ENCODE measurements at places on chromosomes 5 and 9.

DNA sequence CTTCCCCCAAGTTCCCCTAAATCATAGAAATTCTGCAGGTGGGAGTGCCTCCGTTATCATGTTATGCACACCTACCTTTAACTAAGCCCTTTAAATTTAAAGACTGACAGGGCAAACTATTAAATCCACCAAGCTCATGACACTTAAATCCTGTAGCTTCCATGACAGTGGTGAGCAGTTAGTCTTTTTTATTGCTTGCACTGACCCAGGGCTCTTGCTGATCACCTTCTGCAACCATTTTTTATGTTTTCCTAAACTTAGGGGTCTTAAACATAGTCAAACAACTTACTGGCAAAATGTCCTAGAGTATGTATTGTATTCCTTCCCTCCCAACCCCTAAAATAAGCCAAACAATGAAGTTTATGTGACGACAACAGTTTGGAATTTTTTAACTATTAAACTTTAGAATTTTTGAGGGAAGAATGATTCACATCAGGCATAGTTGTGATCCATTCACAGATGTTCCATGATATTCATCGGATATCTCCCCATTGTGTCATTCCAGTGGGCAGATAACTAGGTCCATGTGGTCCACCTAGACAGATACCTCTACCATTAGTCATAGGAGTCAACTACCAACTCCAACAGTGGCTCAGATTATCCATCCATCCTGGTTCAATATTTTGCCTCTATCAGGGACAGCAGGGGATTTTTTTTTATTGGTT, 283.1 kb downstream of the ADAMTS6 start:
- DNase-seq, result no peak

- no peak for DNase-seq
Observed at GRCh38 chr9:101480386-101480785, 44.8 kb upstream of the ALDOB start.

DNA sequence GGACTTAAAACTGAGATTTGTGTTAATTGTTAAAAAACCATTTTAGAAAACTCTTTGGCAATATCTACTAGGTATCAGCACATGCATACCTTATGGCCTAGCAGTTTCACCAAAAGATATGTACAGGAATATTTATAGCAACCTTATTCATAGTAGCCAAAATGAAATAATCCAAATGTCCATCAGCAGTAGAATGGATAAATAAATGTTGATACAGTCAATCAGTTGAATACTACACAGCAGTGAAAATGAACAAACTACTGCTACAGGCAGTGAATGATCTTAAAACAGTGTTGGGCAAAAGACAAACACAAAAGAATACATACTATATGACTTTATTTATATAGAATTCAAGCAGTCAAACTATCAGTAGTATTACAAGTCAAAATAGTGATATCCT, 16.4 kb downstream of the RFESD start:
- no peak for DNase-seq

- DNase-seq, result no peak
Observed at GRCh38 chr9:33161589-33162132, 5.5 kb downstream of the B4GALT1 start.

GRCh38 chr9:27665136-27665535, 91.9 kb upstream of the C9orf72 start:
- DNase-seq, result no peak

DNA sequence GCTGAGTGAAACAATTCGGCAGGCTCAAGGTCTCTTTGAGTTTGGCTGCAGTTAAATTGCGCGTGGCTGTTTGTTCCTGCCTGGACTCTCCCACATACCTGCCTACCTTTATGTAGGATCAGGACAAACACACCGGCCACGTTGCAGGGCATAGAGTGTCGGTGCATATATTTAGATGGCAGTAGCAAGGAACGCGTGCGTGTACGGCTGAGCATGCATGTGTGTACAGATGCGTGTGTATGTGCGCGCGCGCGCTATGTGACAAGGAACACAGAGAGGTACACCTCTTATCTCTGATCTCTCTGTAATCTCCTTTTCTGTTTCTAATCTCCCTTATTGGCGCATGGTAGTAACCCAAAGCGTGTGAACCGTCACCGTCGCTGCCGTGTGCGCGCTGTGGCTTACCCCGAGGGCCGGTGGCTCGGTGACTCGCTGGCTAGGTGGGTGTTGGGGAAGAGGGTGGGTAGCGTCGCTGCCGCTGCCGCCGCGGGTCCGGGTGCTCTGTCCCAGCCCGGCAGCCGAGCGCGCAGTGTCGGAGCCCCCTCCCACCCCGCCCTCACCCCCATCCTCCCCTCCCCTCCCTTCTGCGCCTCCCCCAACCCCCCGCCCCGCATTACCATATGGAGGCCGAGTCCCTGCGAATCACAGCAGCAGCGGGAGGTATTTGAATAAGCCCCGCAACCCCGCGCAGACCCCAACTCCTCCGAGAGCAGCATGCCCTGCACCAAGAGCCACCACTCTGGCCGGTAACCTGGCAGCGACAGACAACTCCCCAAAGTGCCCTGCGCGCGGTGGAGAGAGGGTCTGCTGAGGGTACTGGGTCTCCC, 204.8 kb downstream of the MEF2C start:
- DNase-seq, result no peak

- no peak for DNase-seq
Observed at GRCh38 chr5:34775886-34776285, 63.1 kb upstream of the TTC23L start.

DNA sequence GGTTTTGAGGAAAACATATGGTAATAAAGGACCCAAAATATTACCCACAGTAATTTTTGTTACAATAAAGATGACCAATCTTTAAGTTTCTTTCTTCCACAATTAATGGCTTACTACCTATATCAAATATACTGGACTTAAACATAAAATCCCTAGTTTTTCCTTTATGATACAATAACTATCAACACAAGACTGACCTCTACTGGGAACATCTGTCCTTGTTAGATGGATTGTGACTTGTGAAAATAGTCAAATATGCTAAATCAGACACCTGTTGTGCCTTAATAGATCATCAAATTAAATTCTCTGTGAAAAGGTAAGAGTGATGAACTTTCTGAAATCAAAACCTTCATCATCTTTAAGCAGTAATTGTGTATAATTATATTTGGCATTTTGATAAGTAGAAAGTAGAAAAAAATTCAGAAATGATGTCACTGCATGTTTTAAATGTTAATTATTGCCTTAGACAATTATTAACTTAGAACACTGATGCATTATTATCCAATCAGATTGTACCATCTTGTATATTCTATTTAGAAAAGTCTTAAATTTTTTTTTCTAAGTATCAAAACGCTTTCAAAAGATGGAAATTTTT, 113.6 kb downstream of the DEPDC1B start:
- no peak for DNase-seq

- no peak for DNase-seq
Observed at GRCh38 chr5:149679876-149680809, 50.0 kb upstream of the PPARGC1B start.

DNA sequence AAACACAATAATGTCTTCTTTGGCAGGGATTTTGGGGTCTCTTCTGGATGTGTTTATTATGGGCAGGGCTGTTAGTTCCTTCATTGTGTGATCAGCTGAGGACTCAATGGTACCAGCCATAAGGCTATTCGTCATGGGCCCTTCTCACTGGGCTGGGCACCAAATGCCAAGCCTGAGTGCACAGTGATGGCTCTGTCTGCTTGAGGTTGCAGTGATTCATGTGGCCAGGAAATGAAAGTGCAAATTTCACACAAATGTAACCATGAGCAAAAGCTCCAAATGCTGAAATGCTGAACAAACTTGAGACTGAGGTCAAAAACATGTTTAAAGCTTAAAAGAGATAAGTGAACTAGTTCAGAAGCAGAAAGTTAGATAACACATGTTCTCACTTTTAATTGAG, 191.0 kb downstream of the TARS1 start:
- DNase-seq, result no peak

- no peak for DNase-seq
Observed at GRCh38 chr5:83422284-83422683, 49.3 kb upstream of the VCAN start.

DNA sequence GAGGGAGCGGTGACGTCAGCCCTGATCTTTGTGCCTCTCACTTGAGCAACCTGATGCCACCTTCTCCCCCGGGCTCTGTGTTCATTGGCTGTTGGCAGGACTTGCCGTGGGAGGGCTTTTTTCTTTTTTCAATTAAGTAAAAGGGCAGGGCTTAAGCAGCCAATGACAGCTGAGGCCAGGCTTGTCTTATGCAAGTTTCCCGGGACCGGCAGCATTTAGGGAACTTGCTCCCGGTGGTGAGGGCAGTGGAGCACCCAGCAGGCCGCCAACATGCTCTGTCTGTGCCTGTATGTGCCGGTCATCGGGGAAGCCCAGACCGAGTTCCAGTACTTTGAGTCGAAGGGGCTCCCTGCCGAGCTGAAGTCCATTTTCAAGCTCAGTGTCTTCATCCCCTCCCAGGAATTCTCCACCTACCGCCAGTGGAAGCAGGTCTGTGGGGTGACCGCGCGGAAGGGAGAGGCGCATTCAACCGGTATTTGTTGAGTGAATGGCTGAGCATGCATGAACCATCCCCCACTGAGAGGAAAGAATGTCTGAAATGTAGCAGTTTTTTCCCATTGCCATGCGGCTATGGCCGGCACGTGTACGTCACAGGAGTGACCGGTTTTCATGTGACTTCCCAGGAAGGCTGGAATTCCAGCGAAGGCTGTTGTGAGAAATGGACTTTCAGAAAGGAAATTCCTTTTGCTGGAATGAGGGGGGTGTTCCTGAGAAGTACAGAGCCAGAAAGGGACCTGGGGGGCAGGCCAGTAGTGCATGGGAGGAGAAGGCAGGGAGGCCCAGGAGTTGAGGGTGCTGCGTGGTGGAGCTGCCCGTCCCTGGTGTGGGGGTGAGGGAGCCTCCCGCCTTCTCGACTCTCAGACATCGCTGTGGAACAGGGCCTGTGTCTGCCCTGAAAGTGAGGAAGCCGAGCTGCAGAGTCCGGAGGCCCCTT, 29.0 kb downstream of the PTGES2 start:
- DNase-seq, result peak; percentile 69

DNA sequence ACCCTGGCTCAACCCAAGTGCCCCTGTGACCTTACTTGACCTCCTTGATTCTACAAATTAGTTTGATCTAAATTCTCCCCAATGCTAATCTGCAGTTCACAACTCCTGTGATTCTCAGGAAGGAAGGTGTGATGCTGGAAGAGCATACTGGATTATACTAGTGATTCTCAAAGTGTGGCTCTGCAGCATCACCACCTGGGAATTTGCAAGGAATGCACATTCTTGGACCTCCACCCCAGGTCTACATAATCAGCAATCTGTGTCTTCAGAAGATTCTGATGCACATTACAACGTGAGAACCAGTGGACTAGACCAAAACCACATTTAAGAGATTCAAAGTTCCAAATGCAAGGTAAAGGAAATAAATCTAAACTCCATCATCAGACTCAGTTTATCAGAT, 198.6 kb downstream of the AGTPBP1 start:
- DNase-seq, result no peak

GRCh38 chr5:173884402-173885053, 3.6 kb upstream of the CPEB4 start:
- no peak for DNase-seq

DNA sequence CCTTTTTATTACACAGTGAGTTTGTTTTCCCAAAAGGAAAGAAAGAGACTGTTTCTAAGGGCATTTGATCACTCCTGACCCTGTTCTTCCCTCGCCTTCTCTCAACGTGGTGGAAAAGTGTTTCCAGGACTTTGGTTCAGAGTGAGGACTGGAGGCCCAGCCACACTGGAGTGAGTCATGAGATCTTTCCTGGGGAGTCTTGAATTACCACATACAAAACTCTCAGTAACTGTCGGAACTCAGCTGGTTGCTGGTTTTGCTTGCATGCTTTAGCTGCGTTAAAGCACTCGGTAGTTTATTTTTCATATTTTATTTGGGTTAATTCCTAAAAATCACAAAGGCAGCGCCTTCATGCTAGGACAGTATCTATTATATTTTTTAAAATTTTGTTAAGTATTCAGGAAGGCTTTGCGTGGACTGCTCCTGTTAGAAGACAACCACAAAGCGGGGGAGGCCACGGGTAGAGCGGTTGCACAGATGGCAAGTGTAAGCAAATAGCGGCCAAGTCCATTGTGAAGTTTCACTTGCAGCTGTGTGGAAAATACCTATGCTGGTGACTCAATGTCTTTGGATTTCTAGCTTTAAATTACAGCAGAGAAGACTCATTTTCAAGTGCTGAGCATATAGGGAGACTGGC, 77.7 kb downstream of the ARSB start:
- DNase-seq, result no peak

DNA sequence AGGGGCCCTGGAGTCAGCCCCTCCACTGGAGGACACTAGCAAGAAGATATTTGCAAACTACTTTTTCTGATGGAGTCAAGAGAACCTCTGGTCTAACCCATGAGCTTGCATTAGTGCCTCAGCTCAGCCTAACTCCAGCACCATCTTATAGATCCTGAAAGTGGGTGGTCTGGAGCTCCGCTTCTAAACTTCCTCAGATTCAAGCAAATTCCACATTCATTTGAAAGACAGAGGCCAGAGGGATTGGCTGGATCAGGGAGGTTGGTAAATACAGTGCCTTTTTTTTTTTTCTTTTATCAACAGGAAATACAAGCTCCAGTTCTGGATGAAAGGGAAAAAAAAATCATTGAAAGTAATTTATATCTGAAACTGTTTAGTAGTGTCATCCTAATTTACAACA, 99.9 kb downstream of the ENC1 start:
- no peak for DNase-seq

GRCh38 chr9:87622923-87623322, 103.0 kb upstream of the CTSL start:
- no peak for DNase-seq

- DNase-seq, result no peak
Observed at GRCh38 chr5:74543162-74543995, 97.1 kb downstream of the ENC1 start.

GRCh38 chr5:52771343-52772039, 16.2 kb upstream of the ITGA1 start:
- DNase-seq, result peak; percentile 33

DNA sequence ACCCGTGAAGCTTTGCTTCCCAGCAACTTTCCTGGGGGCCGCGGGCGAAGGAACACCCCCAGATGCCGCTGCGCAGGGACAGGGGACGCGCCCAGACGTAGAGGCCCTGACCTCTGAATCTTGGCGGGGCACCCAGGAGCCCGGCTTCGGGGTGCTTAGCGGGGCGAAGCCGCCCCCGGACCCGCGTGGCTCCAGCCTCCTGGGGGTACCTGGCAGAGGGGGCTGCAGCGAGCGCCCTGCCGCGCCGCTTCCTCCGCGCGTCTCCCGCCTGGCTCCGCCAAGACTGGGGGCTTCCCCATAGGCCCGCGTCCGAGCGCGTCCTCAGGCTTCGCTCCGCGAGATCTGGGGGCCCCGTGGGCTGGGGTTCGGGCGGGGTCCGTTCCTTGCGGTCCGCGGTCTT, 23.0 kb upstream of the ZNF782 start:
- DNase-seq, result no peak

- no peak for DNase-seq
Observed at GRCh38 chr9:20486552-20486951, 135.7 kb downstream of the MLLT3 start.

All from stimulated activated CD4-positive, alpha-beta T cell treated with anti-CD3 and anti-CD28 coated beads, Interleukin-4, amount 100 ng/mL, for 1 hour (primary cell).